ENCODE measurements at places on chromosomes 7 and 10.
A peak's percentile ranks its signal among the peaks of the same experiment; 100 is the strongest.

- no peak for DNase-seq
Observed at GRCh38 chr7:152636441-152636840, 39.5 kb downstream of the XRCC2 start.

- DNase-seq: no peak
Observed at GRCh38 chr7:157881048-157881771, 544.4 kb downstream of the DNAJB6 start.

DNA sequence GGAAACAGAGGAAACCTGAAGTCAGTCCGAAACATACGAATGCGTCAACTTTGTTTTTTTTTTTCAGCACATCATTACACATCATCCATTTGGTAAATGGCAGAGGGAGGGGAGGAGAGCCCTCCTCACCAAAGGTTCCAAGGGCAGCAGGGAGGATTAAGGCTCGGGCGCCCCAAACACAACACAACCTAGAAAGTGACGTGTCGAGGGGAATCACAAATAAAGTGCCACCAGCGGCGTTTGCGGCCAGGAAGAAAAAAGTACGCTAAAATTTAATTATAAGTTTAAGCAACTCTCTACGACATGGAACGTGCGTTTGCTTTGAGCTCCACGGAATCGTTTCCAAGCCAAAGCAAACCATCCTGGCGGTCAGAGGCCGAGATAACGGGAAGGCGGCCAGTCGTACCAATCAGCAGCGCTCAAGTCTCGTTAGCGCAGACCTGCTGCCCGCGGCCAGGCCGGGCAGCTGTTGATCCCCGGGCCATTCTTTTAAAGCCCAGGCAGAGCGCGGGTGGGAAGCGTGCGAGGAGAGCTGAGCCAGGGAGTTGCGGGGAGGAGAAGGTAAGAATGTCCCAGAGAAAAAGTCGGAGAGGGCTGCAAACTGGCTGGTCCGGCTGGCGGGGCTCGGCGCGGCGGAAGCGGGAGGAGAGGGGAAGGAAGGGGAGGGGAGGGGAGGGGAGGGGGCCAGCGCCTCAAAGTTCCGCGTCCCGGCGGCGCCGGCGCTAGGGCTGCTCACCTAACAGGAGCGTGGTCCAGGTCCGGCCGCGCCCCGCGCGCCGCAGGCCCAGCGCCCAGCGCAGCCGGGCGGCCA, 719 bp downstream of the DPY19L1 start:
- peak; percentile 85 for DNase-seq

DNA sequence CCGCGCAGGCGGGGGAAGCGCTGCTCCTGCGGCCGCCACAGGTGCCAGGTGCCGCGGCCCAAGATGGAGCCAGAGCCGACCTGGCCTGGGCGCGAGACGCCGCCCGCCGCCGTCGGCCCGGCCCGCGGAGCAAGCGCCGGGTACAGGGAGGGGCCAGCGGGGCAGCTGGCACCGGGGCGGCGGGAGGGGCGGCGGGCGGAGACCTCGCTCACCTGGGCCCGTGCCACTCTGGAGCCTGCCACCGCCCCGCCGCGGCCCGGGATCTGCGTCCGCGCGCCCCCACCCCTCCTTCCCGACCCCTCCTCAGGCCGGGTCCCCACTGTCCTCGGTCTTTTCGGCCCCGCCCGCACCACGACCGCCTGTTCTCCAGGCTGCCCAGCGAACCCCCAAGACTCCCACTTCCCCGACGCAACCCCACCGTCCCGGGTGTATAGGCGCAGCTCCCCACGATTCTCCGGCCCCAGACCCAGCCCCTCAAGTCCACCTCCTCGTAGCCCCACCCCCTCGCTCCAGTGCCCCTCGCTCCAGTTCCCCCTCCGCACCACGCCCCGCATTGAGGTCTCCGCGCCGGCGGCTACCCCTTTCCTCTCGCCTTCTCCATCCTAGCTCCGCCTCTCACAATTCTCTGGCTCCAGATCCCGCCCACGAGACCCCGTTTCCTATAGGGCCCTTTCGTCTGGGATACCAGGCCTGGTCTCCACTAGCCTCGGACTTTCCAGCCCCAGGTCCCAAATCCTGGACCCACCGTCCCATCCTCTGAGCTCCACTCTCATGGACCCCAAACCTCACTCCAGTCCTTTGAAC, at the start of gene GPRIN2:
Gene GPRIN2 (minus strand): TSS at position 144 of the 804 bp plus-strand sequence. CDS start 5,922 bp downstream, outside the sequence.
- DNase-seq: peak; percentile 54

DNA sequence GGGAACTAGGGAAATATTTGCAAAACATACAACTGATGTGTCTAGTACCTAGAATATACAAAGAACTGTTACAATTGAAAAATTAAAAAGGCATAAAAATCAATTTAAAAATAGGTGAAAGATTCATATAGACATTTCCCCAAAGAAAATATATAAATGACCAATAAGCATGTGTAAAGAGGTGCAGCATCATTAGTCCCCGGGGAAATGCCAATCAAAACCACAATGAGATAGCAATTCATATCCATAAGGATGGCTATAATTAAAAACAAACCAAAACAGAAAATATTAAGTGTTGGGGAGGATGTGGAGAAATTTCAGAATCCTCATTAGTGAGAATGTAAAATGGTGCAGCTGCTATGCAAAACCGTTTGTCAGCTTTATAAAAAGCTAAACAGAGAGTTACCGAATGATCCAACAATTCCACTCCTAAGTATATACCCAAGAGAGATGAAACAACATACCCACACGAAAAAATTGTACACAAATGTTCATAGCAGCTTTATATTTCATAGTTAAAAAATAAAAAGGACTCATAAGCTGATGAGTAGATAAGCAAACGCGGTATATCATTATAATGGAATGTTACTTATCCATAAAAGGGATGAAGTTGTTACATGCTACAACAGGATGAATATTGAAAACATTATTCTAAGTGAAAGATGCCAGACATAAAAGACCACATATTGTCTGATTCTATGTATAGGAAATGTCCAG, 210.1 kb upstream of the INHBA start:
- DNase-seq: no peak

DNA sequence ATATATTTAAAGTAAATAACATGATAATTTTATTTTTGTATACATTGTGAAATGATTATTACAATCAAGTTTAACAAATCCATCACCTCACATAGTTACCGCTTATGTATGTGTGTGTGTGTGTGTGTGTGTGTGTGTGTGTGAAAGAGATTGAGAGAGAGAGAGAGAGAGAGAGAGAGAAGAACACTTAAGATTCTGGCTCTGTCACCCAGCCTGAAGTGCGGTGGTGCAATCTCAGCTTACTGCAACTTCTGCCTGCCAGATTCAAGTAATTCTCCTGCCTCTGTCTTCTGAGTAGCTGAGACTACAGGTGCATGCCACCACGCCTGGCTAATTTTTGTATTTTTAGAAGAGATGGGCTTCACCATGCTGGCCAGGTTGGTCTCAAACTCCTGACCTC, 17.8 kb downstream of the LYZL1 start:
- DNase-seq: no peak

DNA sequence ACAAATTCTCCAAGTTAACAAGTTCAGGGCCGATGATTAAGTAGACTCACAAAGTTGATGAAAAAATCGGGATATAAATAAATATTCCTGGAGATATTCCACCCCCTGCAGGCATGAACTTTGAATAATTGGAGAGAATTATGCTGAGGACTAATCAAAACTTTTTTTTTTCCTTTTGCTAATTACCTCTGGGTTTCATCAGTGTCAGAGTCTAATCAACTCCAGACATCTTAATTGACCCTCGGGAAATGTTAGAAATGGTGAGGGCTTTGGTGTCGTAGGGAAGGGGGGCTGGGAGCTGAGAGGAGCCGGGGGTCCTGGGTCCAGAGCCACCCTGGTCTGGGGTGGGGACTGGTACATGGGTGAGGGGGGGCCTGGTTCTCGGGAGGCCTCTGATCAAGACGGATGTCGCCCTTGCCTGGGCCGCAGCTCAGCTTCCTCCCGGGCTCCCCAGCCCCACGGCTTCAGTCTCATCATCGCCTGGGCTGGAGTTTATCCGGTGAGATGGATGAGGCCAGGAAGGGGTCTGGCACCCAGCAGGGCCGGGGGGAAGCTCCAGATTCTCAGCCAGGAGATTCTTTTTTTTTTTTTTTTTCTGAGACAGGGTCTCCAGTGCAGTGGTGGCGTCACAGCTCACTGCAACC, 30.4 kb upstream of the ELFN1 start:
- DNase-seq: no peak

- DNase-seq: no peak
Observed at GRCh38 chr7:23713285-23714149, 3.5 kb downstream of the STK31 start.

DNA sequence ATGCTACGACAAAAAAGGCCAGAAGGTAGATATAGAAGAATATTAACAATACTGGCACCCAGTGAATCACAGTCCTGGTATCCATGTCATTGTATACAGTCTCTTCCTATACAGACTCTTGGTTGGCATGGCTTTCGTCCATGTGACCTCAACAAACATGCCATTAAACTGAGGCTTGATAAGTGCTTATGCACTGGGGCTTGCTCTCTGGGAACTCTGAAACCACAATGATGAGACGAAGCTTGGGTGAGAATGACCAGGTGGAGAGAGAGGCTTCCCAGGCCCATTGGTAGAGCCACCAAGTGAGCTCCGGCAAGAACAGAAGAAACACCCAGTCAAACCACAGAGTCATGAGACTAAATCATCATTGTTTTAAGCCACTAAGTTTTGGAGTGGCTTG, 33.2 kb downstream of the PNPLA8 start:
- no peak for DNase-seq

DNA sequence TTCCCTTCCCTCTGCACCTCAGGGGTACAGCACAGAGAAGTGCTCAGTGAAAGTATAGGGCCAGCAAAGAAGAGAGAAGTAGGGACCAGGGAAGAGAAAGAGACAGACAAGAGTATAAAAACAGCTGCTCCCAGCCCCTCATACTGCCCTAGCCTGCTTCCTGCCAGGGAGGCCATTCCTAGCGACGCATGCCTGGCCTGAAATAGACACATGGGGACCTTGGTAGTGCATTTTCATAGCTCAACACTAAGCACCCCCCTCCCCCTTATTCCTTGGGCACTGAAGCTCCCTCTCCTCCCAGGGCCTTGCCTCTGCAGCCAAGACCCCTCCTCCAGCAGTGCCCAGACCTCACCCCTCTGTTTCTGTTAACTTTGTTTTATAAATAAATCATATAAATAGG, 64.7 kb downstream of the ZMIZ1 start:
- no peak for DNase-seq

DNA sequence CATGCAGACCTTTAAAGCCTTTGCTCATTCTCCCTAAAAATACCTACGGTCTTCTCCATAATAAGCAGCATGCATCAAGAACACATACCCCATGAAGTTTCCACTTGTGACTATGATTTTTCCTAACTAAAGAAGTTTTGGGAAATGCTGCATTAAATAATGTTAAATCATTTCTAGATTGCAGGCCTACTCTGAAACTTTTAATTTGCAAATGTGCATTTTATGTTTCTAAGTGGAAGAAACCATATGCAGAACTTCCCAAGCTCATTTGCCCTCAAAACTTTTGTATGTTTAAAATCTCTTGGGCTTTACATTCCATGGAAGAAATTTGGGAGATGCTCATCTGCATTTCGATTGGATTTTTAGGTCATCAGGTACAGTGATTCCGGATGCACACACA, 63.6 kb downstream of the ITGB8 start:
- no peak for DNase-seq

DNA sequence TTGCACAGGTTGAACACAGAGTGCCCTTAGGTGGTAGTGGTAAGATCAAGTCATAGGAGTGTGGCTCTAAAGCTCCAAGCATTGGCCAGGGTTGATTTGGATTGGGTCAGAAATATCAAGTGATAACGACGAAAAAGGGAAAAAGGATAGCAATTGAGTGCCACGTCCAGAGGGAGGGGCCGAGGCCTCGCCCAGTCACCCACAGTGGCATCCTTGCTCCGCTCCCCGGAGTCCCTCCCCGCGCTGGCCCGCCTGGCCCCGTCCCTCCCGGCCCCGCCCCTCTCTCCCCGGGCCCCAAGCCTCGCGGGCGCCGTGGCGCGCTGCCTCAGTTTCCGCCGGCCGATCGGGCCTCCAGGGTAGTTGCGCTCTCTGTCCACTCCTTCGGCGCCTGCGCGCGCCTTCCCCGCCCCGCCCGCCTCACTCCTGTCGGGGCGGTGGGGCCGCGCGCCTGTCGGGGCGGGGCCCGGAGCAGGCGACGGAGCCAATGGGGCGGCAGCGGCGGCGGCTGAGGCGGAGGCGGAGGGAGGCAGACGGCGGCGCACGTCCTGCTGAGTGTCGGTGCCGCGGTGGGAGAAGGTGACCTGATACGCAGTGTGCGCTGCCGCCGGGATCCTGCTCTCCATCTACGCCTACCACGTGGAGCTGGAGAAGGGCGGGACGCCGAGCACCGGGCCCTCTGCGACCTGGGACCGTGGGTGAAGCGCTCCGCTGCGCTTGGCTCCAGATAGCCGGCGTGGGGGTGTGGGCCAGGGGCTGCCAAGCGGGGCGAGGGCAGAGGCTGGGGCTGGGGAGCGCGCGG, 209.1 kb upstream of the ZNF722 start:
- DNase-seq: no peak

- peak; percentile 69 for DNase-seq
Observed at GRCh38 chr7:73715648-73716317, 3.7 kb downstream of the STX1A start.

- DNase-seq: peak; percentile 81
Observed at GRCh38 chr7:12570534-12571461, at the start of gene SCIN. SCIN (plus strand) TSS chr7:12570720; CDS start chr7:12570787, 67 bp downstream.

GRCh38 chr10:90822508-90822907, 35.3 kb downstream of the HTR7 start:
- DNase-seq: no peak

DNA sequence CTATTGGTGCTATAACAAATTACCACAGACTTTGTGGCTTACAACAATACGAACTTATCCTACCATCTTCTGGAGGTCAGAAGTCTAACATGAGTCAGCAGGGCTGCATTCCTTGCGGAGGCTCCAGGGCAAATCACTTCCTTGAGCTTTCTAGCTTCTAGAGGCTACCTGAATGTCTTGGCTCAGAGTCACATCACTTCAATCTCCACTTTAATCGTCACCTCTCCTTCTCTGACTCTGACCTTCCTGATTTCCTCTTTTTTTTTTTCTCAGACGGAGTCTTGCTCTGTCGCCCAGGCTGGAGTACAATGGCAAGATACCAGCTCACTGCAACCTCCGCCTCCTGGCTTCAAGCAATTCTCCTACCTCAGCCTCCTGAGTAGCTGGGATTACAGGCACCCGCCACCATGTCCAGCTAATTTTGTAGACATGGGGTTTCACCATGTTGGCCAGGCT, 44.6 kb upstream of the ANAPC16 start:
- DNase-seq: no peak

DNA sequence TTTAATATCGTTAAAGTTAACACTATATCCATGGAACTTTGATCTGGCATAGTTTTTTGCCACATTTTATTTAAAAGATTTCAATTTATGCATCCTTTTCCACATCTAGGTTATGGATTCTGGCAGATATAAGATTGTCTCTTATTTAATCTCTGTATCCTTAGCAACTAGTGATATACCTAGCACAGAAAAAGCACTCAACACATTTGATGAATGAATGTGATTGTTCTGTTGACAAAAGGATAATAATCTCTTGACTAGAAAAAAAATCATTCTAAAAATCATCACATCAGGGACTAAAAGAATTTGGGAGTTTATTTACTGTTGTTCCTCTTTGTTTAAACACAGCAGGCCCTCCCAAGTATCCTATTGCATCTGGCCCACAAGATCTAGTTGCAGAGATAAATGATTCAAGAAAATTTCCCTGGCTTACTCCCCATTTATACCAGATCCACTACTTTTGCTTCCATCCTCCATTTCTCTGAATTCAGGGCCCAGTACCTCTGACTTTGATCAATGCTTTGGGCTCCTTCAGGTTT, 84.0 kb upstream of the C1GALT1 start:
- no peak for DNase-seq

GRCh38 chr10:102935505-102935904, 17.4 kb downstream of the CNNM2 start:
- no peak for DNase-seq

All from retina (tissue), 1 donor.